ENCODE measurements at places on chromosomes 1 and 21.

DNA sequence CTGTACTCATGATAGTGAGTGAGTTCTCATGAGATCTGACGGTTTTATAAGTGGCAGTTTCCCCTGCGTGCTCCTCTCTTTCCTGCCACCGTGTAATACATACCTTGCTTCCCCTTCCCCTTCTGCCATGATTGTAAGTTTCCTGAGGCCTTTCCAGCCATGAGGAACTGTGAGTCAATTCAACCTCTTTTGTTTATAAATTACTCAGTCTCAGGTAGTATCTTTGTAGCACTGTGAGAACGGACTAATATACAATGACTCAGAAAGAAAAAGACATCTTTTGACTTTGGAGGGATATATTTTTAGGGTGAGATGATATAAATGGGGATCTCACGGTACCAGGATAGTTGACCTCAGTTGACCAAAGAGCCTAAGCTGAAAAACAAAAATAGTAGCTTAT, 74.7 kb upstream of the BACH1 start:
- DNase-seq, result no peak

DNA sequence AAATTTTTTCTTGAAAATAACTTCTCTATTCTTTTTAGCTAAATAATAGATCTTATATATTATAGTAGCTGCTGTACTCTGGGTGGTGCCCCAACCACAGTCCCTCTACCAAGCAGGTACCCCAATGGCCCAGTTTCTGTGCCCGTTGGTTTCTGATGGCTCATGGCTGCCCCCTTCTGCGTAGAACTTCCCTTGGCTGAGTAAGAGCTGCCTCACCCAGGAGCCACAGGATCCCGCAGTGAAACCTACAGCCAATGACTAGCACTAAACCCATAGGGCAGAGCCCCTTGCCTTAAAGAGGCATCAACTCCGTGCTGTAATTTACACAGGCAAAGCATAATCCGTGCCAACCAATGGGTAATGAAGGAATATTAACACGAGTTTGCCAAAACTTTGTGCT, 247.5 kb downstream of the USH2A start:
- DNase-seq, result no peak

DNA sequence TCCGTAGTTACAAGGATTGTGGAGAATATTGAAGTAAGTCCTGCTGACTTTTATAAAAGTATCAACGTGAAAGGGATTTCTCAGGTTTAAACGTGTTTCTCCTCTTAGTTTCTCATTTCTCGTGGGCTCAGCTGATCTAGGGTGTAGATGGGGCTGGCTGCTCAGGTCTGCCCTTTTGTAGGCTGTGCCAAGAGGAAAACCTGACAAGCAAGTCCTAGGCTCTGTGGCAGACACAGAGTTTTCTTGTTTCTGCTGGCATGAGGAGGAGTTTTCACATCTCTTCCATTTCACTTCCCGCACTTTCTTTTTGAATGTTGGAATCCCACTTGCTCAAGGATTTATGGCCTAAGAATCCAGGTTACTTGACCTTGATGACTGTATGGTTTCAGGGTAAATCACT, 14.8 kb downstream of the VPS13D start:
- DNase-seq, result no peak

DNA sequence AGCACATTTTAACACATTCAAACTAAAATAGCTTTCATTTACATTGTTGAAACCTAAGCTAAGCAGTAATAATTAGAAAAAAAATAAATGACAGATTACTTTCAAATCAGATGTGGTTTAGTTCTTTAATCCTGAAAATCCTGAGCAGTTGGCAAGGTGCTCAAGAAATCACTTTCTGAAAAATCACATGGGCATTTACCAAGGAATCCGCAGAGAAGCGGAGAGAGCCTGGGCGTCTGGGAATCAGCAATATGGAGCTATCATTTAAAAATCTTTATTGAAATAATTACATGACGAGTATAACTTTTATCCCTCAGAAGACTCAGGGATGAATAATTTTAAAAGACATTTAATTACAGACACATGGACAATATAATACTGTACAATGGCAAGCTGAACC, 30.2 kb downstream of the GRIK1 start:
- DNase-seq, result no peak

DNA sequence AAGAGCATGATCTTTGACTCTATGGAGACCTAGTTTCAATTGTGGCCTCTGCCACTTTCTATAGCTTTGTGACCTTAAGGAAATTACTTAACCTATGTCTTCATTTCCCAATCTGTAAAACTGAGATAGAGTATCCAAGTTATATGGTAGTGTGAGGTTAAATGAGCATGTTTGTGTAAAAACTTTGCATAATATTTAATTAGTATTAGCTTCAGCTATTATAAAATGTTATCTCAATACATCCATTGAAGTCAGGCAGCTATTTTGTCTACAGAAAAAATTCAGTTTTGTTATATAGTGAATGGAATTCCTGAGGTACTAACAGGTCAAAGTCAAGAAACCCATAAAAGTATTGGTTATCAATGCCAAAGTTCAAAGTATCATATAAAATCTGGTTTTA, 53.6 kb downstream of the GPATCH2 start:
- DNase-seq, result no peak

DNA sequence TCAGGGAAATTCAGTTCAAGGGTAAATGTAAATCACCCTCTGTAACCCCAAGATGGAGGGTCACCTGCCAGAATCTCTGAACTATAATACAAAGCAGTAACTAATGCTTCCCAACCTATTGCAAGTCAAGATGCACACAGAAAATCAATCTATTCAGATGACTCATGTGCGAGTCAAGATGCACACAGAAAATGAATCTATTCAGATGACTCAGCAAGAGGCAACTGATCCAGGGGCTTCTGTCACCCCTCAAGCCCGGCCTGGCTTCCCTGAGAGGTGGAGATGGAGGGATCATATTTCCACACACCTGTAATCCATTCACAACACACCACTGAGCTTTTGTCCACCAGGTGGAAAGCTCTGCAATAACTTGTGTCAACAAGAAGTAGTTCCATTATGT, 17.4 kb upstream of the HIVEP3 start:
- DNase-seq, result peak; percentile 66

GRCh38 chr1:207417076-207417475, 37.1 kb upstream of the CR2 start:
- no peak for DNase-seq

DNA sequence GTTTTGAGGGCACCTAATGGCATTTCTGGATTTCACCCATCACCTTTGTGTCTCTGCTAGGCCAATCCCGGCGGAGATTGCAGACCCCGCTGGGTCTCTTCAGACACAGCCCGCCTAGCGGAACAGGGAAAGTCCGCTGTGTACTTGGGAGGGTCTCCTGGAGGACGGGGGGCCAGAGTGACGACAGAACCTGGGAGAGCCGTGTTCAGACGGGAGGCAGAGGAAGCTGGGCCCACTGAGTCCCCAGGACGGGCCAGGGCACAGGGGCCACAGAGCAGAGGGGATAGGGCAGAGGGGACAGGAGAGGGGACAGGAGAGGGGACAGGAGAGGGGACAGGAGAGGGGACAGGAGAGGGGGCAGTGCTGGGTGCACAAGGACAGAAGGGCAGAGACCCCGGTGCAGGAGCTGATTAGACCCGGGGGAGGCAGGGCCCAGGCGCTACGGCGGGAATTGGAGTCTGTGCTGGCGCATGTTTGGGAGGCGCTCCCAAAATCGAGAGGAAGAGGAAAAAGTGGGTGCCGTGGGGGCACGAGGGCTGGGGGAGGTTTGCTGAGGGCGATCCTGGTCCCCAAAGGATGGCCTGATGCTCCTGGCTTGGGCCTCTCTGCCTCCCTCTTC, 12.7 kb downstream of the TRPM2 start:
- DNase-seq, result no peak

DNA sequence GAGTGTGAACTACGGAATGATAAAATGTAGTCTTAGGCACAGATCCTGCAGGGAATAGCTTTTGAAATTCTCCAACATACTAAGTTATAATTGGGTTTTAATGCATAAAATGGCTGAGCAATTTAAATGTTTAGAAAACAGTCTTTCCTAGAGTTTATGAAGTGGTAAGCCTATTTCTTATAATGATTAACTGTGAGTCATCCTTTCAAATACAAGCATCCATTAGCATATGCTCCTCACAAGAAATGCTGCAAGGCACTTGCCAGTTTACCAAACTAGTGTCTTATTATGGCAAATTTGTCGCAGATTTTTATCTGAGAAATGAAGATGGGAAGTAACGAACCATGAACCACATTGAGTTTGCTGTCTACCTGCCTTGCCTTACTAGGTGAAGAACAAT, 101.3 kb upstream of the ESRRG start:
- no peak for DNase-seq

DNA sequence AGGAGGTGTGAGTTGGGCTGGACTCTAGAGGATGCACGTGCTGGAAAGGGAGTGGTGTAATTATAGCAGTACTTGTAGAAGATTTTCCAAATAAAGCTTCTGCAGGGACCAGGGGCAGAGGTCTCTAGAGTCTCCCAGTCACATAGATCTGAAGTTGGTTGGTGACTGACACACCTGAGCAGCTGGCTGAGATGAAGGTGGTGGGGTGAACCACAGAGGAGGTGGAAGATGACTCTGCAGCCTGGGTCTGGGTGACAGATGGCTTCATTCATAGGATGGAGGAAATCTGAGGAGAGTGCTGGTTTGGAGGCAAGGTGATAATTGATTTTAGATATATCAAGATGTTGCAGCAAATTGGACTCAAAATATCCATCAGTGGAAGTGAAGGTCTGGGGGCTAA, 178.9 kb upstream of the IVNS1ABP start:
- no peak for DNase-seq

DNA sequence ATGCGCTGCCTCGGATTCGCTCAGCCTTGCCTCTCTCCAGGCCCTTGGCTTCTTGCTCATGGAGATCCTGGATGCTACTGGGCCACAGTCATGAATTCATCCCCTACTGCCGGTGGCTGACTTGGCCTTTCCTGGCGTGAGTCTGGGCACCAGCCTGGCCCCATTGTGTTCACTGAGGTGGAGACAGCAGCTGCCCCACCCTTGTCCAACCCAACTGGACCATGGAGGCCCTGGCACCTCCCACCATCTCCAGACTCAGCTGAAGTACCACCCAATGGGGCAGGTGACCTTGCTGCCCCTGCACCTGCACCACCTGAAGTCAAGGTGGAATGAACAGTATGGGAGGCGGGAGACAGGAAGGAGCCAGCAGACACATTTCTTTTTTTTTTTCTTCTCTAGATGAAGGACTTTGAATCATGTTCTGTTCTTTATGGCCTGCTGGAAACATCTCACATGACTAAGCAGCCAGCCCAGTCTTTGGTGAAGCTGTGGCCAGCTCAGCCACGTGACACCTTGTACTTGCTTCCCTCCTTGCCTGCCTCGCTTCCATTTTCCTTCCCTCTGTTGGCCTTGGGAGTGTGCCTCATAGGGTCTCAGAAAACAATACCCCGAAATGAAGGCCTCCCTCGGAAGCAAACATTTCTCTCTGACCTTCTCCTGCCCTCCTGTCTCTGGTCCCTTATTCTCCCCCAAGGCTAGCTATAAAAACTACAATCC, 3.8 kb upstream of the SLC30A2 start:
- DNase-seq, result no peak

- no peak for DNase-seq
Measured at GRCh38 chr1:236774926-236775325, 20.2 kb upstream of the MTR start.

DNA sequence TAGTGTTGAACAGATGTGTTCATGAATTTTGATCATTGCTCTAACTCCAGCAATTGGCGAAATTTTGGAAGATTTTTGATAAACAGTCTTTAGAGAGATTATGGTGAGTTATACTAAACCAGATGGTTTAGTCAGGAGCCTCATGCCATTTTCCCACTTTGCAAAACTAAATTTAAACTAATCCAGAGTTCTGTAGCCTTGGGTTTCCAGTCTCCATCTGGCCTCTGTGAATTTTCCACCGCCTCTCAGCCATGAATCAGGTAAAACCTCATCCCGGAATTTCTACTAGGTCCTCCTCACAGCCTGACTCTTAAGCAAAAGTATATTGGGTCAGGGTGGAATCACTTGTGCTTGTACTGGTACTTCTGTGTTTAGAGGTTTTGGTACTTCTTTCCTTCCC, 44.8 kb downstream of the CLEC20A start:
- no peak for DNase-seq

- no peak for DNase-seq
Measured at GRCh38 chr1:43077273-43077672, 94.8 kb downstream of the EBNA1BP2 start.

DNA sequence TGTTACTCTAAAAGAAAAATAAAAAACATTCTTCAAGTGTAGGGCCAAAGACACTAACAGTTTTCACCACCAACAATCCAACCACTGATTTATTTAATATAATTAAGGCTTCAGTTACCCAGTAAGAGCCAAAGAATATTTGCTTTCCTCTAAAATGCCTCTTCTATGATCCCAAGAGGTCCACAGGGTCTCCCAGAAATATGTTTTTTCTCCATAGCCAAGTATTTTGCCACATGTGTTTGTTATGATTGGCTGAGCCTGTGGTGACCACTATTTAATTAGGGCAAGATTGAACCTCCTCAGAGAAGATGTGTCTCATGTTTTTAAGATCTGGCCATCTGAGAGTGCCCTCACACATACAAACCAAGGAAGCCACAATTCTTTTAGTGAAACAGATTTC, 135.9 kb downstream of the TPR start:
- DNase-seq, result no peak

DNA sequence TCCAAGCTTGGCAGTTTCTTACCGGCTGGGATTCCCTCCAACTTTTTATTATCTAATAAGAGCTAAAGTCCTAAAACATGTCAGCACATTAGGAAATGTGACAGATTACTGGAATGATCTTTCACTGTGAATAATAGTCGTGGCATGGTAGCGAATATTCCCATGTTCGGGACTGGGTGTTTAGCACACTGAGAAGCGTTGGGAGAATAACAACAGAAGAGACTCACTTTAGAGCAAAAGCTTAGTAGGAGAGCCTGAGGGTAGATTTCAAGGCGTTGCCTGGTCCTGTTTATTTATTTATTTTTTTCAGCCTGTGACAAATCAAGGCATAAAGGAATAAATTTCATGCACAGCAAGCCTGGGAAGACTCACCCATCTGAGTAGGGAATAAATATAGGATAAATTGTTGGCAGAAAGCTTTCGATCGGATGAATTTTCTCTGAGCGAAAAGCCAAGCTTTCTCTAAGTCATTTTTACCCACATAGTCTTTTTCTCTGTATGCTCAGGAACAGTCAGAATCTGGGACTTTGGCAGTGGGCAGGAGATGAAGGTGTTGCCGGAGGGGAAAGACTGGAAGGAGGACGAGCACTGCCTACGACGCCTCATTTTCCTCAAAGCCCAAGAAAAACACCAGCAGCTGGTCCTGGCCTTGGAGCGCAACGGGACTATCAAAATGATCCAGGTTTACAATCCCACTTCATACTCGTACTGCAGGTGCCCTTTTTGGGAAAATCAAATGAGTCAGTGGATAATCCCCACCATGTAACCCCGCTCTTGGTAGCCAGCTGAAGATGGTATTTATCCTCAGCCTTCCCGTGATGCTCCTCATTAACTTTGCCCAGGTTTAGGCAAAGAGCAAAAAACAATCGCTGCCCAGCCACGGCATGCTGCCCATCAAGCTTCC, 97.2 kb downstream of the WDR64 start:
- no peak for DNase-seq

GRCh38 chr1:167441222-167441621, 77.1 kb downstream of the CD247 start:
- DNase-seq, result no peak

Data from NCI-H187 treated with DMSO at 0.1 percent for 48 hours (cell line).